ENCODE measurements at places on chromosomes 5 and 9.

DNA sequence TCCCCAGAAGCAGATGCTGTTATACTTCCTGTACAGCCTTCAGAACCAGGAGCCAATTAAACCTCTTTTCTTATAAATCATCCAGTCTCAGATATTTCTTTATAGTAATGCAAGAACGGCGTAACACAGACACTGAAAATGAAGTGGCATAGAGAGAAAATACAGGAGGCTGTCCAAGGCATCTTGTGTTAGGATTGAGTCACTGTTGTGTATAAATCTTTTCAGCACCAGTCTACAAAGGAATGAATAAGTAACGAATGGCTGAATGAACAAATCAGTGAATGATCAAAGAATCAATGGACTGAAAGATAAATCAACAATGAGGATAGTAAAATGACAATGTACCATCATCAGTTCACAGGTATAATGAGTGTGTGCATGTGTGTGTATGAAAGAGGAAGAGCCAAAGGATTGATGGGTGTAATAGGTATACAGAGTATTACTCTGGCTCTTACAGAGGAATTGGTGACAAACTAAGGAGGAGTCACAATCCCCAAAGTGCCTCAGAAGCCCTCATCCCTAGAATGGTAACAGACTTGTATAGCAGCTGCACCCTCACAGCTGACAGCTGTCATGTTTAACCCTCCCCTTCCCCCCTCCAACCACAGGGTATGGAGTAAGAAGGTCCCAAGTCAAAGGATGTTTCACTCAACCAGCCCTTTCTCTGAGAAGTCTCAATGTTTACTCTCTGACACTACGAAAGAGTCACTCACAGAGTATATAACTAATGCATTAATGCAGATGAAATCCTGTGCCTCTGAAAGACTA lies 29.8 kb upstream of the MIER3 start:
- no peak for DNase-seq

DNA sequence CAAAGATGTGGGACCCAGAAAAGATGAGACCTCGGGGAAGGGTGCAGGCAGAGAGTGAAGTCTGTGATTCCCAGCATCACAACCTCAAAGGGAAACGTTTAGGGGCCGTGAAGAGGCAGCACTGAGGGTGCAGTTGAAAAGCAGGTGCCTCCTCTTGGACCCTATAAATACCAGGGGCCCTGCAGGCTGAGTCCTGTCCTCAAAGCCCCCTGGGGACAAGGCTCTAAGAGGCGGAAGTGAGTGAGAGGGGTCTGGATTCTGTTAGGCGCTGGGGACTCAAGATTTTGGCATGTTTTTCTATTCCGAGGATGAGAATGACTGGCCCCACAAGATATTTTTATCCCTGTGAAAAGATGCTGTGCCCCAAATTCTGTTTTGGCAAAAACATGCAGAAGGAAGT lies 107.8 kb downstream of the THBS4 start:
- DNase-seq, result no peak

GRCh38 chr9:4984171-4984620 lies 876 bp upstream of the JAK2 start:
- DNase-seq, result peak; percentile 59

DNA sequence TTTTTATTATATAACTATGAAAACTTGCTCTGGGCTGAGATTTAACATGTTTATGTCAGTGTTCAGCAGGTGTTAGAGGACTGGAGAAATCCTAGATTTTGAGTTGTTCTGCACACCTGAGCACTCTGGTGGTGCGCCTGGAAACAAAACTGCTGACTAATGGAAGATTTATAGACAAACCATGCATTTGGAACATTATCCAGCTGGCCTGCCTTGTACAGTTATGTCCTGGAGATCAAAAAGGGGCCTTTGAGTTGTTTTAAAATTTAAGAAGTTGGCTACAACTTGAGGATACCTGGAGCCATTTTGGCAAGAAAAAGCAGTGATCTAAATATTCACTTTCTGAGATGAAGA lies 5.7 kb upstream of the ARHGEF28 start:
- no peak for DNase-seq

- no peak for DNase-seq
These were observed 173.8 kb downstream of the ACTL7B start for GRCh38 chr9:108681851-108682590.

DNA sequence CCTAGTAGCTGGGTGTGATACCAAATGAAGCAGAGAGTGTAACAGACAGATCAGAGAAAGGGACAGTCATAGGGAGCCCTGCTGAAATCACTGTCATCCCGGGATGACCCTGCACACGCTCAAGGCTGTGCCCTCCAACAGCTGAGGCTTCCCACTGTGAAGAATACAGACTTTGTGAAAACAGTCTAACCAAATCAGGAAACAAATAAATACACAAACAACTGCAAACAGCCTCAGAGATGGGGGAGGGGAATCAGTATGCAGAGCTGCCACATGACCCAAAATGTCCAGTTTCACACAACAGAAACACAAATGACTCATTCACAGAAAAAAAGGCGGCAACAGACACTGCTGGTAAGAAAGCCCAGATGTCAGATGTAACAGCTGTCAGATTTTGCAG lies 101.9 kb downstream of the ADAMTS2 start:
- no peak for DNase-seq

GRCh38 chr5:37926732-37927131 lies 86.9 kb upstream of the GDNF start:
- DNase-seq, result no peak

GRCh38 chr5:180082633-180083420 lies 11.3 kb upstream of the RNF130 start:
- no peak for DNase-seq

- no peak for DNase-seq
These were observed 1.6 kb downstream of the PIP5KL1 start for GRCh38 chr9:127928676-127929624.

GRCh38 chr5:172446336-172447051 lies 7.8 kb downstream of the SH3PXD2B start:
- no peak for DNase-seq

DNA sequence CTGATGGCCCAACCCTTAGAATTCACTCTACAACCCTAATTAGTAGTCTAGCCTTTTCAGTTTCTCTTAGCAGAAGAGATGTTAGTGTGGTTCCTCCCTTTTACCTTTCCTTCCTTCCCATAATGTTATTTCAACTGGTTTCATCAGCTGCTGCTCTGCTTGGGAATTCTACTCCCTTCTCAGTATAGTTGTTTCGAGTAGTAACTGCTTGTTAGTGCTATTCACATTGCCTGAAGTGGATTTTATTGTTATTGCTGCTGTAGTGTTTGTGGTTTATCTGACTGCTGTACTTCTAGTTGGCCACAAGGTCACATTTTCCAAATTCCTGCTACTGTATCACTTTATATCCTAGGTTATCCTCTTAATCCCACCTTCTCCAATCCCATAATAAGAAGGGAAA lies 29.7 kb downstream of the SMIM15 start:
- DNase-seq, result no peak

DNA sequence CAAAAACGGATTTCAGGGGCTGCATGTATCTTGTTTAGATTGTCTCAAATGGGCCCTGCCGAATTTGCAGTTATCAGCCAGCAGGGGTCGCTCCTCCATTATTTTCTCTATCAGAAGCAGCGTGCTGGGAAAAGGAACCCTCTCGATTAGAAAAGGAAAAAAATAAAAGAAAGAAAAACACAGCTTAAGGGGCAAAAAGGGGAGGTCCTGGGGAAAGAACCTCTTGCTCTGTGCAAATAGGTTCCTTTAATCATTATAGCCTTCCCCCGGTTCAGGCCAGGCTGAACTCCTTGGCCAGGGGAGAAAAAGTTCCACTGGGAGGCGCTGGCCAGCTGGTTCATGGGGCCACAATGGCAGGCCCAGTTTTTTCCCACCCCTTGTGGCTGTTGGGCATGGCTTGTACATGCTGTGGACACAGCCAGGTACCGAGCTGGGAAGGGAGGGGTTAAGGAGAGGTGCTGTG lies 25.0 kb upstream of the CAPSL start:
- DNase-seq, result no peak

DNA sequence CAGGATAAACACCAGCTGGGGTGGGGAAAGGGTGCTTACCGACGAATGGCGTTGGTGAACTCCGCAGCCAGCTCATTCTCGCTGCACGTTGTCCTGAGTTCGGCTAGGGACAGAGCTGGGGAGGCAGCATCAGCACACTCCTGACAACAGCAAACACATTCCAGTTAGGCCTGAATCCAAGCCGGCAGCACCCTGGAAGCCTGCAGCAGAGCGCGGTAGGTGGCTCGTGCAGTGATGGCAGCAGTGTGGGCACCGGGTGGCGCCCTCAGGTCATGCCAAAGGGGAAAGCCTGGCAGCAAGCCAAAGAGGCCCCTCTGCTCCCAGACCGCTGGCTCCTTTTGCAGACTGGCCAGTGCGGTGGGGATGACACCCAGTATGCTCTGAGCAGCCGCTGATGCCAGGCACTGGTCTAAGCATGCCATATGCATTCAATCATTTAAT lies 66.9 kb downstream of the DCP2 start:
- no peak for DNase-seq

- no peak for DNase-seq
These were observed 91.6 kb downstream of the DMAC1 start for GRCh38 chr9:7707934-7708333.

DNA sequence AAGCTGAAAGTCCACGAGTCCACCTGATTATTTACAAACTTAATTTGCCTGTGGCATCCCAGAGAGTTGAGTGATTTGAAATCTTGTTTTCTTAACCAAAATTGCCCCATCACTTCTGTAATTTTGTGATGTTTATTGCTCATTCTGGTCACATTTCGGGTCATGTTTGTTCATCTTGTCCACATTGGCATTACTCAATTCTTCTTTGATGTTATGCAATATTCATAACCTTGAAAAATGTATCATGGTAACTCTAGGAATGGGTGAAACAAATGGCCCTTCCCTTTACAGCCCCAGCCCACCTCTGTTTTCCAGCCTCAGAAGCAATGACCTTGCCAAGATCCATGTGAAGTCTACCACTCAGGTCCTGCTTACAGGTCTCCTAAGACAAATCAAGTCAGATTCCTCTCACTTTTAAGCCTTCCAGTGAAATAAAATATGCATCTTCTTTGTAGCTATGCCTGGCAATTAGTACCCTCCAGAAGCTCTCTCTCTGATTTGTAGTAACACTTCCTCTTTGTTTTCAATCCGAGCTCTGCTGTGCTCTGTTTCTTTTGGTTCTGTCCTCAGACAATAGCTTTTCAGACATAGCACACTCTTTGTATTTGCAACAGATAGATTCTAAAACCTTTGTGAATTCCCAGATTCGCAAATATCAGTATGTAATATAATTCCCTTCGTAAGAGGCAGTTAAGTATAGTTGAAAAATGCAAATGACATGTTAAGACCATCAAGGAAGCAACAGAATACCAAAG lies 330.3 kb upstream of the IRX1 start:
- DNase-seq, result no peak

DNA sequence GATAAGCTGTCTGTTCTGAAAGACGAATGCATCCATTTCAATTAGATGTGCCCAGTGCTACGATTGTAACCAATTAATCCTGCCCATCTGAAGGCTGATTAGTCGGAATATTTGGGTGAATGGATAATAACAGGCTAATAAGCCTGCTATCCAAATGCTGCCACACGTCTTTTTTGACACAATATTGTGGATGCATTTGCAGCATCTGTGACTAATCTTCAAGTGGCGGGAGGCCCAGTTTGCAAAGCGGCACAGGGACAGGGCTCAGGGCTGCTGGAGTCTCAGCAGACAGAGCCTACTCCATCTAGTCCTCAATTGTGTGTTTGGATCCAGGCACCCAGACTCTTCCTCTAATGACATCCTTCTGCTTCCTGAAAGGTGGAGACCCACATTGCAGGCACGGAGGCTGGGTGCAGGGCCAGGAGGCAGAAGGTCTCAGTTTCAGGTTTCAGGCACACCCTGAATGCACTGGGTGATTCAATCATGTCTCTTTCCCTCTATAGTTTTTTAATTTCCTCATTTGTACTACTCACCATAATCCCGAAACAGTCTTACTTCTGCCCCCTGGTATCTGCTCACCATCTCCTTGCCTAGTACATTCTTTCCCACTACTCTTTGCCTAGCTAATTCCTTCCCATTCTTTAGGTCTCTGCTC lies 169.6 kb downstream of the ASTN2 start:
- DNase-seq, result no peak

DNA sequence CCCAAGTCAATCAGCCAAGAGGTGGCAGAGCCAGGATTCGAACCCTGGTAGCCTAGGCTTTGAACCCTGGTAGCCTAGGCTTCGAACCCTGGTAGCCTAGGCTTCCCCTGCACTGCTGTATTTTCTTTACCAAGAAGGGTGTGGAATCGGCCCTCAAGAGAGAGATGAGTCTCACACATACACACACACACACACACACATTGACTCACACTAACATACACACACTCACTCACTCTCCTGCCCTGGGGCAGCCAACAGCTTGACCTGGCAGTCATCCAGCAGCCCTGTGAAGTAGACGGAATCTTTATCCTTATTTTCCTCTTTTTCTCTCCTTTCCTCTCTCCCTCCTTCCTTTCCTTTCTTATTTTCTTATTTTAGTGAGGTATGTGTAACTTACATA lies 55.4 kb upstream of the RPL26L1 start:
- peak; percentile 3 for DNase-seq

- no peak for DNase-seq
These were observed 3.3 kb downstream of the SEPTIN8 start for GRCh38 chr5:132773601-132774355.

DNA sequence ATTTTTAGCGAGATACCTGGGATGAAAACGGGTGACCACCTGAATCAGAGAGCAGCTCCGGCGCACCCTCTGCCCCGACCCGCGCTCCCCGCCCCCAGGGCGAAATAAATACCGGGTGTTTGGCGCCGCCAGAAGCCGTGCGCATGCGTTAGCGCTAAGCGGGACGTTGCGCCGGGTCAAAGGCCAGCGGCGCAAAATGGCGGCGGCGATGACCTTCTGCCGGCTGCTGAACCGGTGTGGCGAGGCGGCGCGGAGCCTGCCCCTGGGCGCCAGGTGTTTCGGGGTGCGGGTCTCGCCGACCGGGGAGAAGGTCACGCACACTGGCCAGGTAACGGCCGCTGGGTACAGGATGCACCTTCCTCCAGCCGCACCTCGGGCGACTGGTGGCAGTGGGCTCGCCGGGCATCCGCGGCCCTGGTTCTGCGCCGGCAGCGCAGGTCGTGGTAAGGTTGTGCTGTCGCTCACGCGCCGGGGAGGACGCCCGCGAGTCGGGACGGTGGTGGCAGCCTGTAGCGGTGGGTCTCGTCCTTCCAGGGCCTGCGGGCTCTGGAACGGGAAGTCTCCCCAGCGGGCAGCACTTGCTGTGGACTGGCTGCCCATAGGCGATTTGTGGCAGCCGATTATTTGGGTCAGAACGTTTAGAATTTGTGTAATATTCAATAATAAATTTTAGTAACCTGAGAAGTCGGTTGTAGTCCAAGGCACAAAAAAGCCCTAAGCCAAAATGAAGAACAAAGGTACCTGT lies at the start of gene NDUFS6:
NDUFS6 (plus strand) TSS at position 186 of the 745 bp plus-strand sequence; CDS start at position 197, 11 bp downstream.
- DNase-seq, result peak; percentile 65

DNA sequence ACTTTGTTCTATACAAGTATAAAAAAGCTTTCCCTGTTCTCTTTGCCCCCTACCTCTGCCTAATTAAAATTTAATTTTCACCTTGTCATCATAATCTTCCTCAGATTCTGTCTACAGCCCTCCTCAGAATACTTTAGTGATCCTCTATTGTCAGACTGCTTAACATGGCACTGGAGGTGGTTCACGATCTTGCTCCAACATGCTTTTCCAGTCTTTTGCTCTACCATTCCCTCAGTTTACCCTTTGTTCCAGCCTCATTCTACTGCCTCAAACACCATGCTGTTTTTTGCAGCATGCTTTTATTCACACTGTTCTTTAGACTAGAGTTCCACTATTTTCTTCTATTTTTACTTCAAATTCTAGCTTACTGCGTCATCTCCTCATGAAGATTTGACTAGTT lies 10.4 kb downstream of the ALDH1A1 start:
- no peak for DNase-seq
